ENCODE measurements at places on chromosomes 2 and 18.
A peak's percentile ranks its signal among the peaks of the same experiment; 100 is the strongest.

DNA sequence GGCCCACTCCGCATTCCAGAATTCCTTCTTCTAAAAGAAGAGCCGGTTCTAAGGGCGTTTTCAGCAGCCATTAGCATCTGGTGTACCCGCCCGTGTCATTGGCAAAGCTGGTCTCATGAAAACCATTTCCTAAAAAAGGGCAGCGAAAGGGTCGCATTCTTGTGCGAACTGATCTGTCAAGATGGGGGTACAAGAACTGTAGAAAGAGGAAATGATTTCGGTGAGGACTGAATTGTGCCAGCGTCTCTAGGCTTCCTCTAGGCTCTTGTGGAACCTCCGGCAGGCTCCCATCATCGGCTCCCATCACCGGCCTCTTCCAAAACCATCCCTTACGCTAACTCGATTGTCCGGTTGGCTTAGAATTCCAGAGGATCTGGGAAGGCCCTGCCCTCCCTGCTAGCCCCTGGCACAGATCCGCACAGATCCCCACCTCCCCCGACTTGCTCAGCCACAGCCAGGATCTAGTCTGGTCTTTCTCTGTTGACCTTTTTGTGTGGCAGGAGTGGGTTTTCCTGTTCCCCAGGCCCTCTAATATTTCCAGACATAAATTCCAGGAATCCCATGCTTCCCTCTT lies 1.3 kb downstream of the RAB31 start:
- DNase-seq, result no peak

GRCh38 chr2:234394450-234394849 lies 102.4 kb downstream of the ARL4C start:
- no peak for DNase-seq

- DNase-seq, result no peak
These were observed 2.9 kb downstream of the ZFAND2B start for GRCh38 chr2:219209236-219210195.

DNA sequence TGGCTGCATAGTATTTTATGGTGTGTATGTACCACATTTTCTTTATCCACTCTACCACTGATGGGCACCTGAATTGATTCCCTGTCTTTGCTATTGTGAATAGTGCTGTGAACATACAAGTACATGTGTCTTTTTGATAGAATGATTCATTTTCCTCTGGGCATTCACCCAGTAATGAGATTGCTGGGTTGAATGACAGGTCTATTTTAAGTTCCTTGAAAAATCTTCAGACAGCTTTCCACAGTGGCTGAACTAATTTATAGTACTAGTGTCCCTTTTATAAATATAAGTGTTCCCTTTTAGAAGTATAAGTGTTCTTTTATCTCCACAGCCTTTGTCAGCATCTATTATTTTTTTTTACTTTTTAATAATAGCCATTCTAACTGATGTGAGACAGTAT lies 303.9 kb upstream of the EPHA4 start:
- DNase-seq, result no peak

DNA sequence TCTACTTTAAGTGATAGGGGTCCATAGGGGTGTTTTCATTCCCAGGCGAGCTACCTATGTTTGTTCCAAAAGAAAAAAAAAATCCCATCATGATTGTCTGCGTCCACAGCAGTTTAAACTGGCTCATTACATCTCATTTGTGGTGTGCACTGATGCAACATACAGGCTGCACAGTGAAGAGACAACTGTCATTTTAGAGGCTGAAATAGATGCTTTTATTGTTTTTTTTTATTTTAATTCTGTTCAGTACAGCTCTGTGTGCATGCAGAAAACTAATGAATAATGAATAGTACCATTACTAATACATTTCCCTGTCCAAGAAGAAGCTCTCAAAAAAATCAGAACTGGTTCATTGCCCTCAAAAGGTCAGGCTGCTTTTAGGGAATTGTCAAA lies 92.8 kb upstream of the ZNF516 start:
- no peak for DNase-seq

GRCh38 chr18:55320424-55321264 lies 267.3 kb downstream of the TCF4 start:
- DNase-seq, result no peak

DNA sequence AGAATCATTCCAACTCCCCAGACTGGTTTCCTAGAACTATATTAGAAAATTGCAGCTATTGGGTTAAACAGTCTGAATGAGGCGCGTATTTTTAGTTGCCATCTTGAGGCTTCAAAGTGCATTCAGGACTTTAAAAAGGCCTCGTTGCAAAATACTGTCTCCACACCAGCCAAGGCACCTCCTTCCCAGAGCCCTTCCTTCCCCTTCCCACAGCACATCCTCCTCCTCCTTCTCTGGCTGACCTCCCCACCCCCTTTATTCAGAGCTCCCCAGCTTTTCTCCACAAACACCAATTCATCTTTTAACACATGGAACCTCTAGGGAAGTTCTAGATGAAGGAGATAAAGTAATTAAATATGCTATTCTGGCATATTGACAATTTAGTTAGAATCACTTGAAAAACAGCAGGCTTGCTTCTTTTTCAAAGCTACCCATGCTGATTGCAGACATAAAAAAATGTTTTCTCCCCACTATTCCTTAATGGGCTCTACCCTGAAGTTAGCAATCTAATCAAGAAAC lies 90.3 kb downstream of the RTP5 start:
- DNase-seq, result no peak

GRCh38 chr2:129752176-129752575 lies 227.3 kb upstream of the RAB6C start:
- DNase-seq, result no peak

DNA sequence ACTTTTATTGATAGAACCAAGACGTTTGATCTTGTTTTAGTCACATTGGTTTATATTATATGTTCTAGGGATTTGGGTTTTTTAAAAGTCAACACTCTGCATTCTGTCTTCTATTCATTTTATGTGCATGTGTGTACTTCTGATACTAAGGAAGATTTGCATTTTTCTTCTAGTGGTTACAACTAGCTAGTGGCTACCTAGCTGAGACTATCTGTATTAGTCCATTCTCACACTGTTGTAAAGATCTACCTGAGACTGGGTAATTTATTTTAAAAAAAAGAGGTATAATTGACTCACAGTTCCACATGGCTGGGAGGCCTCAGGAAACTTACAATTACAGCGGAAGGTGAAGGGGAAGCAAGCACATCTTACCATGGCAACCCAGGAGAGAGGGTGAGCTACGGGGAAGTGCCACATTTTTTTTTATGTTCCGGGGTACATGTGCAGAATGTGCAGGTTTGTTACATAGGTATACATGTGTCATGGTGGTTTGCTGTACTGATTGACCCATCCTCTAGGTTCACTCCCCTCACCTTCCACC lies 69.9 kb downstream of the SP100 start:
- no peak for DNase-seq

GRCh38 chr18:56119681-56120080 lies 518.7 kb downstream of the TXNL1 start:
- DNase-seq, result no peak

DNA sequence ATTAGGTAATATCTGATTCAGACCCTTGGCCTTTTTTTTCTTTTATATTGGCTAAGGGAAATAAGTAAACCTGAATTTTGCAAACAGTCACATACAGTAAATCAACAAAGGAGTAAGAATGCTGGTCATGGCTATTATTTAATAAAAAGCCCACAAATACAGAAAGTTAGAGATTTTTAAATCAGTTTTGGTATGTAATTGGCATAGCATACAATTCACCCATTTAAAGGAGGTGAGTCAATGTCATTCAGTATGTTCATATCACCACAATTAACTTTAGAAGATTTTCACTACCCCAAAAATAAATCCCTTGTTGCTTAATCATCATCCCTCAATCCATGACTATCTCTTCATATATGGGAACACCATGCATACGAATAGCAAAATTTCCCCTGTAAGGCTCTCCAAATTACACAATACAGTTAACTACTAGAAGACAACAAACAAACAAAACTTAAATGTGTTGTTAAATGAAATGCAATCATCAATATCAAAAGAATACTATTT lies 45.9 kb upstream of the NYAP2 start:
- no peak for DNase-seq

DNA sequence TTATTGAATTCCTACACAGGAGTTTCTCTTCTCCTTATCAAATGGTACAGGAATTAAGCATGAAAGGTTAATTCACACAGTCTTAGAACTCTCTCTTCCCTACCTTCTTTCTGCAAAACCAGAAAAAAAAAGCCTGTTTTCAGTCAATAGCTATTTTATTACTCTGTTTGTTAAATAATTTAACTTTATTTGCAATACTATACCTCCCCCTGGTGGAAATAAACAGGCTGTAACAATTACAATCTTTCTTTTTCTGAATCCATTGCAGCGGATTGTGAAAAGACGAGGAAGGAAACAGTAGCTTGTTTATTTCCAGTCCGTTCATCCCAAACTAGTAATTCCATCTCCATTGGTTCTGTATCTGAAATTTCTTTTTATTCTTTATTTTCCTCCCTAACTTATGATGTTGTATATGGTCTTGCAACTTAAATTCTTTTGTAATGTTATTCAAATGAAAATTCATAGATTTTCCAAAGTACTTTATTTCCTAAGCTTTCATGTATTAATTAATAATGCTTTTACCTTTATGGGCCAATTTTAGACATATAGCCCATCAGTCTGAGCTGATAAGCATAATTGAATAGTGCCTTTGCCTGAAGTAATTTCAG lies 165.2 kb downstream of the SH3BP4 start:
- DNase-seq, result no peak

- no peak for DNase-seq
These were observed 4.9 kb downstream of the UCN start for GRCh38 chr2:27303093-27304025.

- no peak for DNase-seq
These were observed 240.6 kb upstream of the CWC22 start for GRCh38 chr2:180247658-180248057.

DNA sequence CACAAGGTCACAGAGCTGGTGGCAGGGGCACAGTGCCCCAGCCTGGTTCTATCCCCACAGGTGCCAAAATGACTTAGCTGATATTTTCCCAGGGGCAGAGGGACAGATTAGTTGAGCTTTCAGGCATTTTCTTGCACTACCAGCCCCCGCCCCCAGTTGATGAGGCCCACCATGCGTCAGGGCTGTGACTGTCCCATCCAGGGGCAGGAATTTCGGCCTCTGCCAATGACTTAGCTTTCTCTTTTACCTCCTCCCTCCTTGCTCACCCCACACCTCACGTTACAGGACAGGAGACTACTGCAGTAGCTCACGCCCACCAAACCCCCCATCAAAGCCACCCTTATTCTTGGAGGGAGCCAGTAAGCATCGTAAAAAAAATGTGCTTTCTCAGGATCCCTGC lies 31.5 kb downstream of the MRO start:
- DNase-seq, result no peak

- DNase-seq, result no peak
These were observed 57.5 kb upstream of the AGPS start for GRCh38 chr2:177334940-177335543.

DNA sequence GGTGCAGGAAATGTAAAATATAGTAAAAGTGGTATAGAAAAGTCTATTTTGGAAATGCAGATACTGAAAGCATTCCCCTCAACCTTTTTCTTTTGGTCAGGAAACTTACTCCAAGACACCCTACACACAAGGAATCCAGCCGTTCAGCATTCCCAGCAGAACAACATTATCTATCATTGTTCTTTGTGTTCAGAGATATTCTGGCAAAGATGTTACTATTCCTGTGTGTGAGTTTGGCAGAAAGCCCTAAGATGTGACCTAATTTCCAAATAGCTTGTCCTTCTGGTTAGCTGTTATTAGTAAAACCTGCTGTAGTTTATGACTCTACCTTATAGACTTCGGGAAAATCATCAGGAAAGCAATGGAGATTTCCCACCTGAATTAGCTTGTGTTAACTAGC lies 78.1 kb upstream of the PELI1 start:
- DNase-seq, result no peak

GRCh38 chr2:227395556-227395955 lies 7.8 kb upstream of the SCYGR1 start:
- DNase-seq, result no peak

- DNase-seq, result no peak
These were observed 35.4 kb upstream of the DYNC1I2 start for GRCh38 chr2:171651667-171652415.

GRCh38 chr2:9276901-9277451 lies 70.4 kb downstream of the ASAP2 start:
- no peak for DNase-seq

- peak; percentile 2 for DNase-seq
These were observed 92.1 kb downstream of the TMEM18 start for GRCh38 chr2:584863-585823.

DNA sequence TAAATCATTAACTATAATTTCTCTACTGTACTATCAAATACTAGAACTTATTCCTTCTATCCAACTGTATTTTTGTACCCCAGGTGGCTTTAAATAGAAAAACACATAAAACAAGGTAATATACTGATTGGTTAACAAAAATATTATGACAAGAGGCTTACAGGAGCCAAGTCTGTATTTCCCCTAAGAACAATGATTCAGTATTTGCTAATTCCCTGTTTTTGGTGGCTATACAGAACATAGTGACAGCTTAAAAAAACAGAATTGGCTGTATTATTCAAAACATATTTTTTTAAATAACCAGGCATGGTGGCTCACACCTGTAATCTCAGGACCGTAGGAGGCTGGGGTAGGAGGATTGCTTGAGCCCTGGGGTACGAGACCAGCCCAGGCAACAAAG lies 16.3 kb downstream of the RTN4 start:
- no peak for DNase-seq

GRCh38 chr2:174083843-174084458 lies 118.8 kb upstream of the SP3 start:
- no peak for DNase-seq

GRCh38 chr2:65070172-65070830 lies 14.1 kb downstream of the CEP68 start:
- DNase-seq, result no peak

DNA sequence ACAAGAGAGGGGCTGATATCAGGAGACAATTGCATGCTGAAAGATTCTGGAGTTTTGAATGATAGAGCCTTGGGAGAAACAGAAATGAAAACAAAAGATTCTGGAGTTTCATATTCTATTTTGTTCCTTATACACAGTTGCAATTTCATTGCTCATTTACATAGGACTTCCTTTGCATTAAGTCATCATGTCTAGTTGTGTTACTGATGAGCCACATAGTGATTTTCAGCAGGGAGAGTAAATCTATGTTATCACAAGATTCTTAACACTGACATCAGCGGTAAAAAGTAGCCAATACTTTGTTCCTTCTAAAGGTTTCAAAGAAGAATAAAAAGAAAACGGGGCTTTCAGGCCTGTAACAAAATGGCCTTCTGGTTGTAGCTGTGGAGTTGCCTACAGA lies 7.1 kb downstream of the ADAM17 start:
- DNase-seq, result no peak

- no peak for DNase-seq
These were observed 266.5 kb downstream of the NEDD4L start for GRCh38 chr18:58310517-58310916.
